ENCODE measurements at places on chromosomes 16 and 17. TPM values are rescaled to one million over a fixed set of nuclear protein-coding genes. Genes with fewer than 3 reads are reported as not detected.

The GRAPL gene
- not detected for total RNA-seq

The WSCD1 gene
- total RNA-seq, result 3.9 TPM

The STARD3 gene
- total RNA-seq, result 49.8 TPM

The NPTX1 gene
- total RNA-seq, result 115 TPM

The RILP gene
- total RNA-seq, result 17.1 TPM

The ZNF18 gene
- 4.5 TPM for total RNA-seq

The VPS35 gene
- total RNA-seq, result 73.1 TPM

The TP53TG3 gene
- 0.45 TPM for total RNA-seq

The IRX3 gene
- total RNA-seq, result 4.5 TPM

The PHLPP2 gene
- 10.8 TPM for total RNA-seq

The CYBC1 gene
- total RNA-seq, result 44.7 TPM

The STXBP4 gene
- total RNA-seq, result 6.9 TPM

The TXNL4B gene
- 20.6 TPM for total RNA-seq

The NDRG4 gene
- 29.9 TPM for total RNA-seq

The WNT9B gene
- total RNA-seq, result not detected

The IGF2BP1 gene
- total RNA-seq, result 61.6 TPM

The FOXC2 gene
- total RNA-seq, result 2.4 TPM

The GPR179 gene
- total RNA-seq, result 0.05 TPM

The ACSM3 gene
- 4.6 TPM for total RNA-seq

The C17orf113 gene
- total RNA-seq, result 0.59 TPM

The ZNF629 gene
- total RNA-seq, result 17.4 TPM

The DLX4 gene
- 3.3 TPM for total RNA-seq

The GPR139 gene
- not detected for total RNA-seq

The TBX2 gene
- total RNA-seq, result 5.9 TPM

The TBC1D3K gene
- not detected for total RNA-seq

The DPEP3 gene
- total RNA-seq, result not detected

The ALOX12B gene
- total RNA-seq, result 0.67 TPM

The DNAI2 gene
- not detected for total RNA-seq

The SLC16A11 gene
- not detected for total RNA-seq

The RASL10B gene
- 0.09 TPM for total RNA-seq

The VAT1 gene
- total RNA-seq, result 208 TPM
